ENCODE measurements at places on chromosomes 7 and 10.

GRCh38 chr10:35640951-35641675 is 983 bp downstream of the FZD8 start:
- DNase-seq: peak; percentile 68

GRCh38 chr7:136063326-136063666 is 86.1 kb upstream of the MTPN start:
- DNase-seq: no peak

DNA sequence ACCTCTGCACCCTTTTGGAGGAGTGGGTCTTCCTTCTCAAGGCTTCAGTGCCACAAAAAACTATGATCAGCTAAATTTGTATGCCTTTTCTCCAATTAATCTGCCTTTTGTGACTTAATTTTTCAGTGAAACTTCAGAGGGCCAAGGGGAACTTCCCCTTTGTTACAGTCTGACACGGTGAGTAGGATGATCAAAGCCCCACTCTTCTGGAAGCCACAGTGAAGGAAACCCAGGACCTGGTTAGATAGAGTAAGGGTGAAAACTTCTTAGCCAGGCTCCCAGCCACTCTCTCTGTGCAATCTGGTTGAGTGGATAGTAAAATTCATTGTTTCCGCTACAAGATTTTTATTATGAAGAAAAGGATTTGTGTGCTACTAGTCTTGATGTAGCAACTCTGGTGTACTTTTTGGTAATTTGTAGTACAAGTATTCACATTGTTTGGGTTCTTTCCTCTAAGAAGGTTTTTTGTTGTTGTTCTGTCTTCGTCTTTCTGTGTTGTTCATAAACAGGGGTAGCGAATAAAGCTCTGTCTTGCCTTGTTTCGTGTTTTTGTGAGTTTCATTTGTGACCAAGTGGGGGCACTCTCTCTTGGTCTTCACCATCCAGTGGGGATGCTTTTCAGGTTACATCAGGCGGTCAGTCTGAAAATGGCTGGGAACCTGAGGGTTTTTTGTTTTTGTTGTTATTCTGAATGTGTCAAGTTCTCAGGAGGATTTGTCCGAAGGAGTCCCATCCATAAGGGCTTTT is 268.5 kb upstream of the NPSR1 start:
- DNase-seq: no peak

GRCh38 chr10:92052741-92053140 is 129.2 kb downstream of the BTAF1 start:
- DNase-seq: no peak

GRCh38 chr10:95906677-95907455 is 909 bp upstream of the CC2D2B start:
- peak; percentile 36 for DNase-seq
